ENCODE measurements at places on chromosomes 5 and 9.

DNA sequence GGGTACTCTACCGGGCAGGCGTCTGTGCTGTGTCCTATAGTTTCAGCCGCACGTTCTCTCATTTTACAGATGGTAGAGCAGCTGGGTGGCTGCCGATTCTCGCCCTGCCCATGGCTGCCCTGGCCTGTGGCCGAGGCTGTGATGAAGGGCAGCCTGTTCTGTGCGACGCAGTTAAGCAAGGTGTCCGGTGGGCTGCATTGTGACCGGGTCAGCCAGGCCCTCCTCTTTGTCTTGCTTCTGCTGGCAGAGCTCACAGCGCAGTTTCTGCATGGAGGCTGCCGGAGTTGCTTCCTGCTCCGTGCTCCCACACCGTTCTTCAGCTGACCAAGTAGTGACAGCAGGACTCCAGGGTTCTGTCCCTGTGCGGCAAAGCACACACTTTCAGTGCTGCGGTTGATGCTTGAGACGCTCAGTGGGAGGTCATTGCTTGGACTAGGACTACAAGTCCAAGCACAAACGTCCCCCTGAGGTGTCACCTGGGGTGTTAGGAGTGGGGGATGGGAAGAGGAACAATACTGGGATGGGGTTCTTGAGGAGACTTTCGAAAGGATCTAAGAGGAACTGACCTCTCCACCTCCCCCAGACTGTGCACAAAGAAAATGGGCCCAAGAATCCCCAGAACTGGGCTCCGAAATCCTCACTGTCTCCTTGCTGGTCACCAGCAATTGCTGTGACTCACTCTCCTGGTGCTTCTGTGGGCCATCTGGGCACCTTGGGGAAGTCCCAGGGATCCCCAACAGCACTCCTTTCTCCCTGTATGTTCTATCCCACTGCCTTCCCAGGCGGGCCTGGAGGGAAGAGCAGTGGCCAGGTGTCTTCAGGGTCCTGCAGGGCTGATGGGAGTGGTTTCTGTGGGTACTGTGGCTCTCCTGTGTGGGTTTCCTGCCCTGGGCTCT, 58.2 kb downstream of the GADD45G start:
- no peak for DNase-seq

DNA sequence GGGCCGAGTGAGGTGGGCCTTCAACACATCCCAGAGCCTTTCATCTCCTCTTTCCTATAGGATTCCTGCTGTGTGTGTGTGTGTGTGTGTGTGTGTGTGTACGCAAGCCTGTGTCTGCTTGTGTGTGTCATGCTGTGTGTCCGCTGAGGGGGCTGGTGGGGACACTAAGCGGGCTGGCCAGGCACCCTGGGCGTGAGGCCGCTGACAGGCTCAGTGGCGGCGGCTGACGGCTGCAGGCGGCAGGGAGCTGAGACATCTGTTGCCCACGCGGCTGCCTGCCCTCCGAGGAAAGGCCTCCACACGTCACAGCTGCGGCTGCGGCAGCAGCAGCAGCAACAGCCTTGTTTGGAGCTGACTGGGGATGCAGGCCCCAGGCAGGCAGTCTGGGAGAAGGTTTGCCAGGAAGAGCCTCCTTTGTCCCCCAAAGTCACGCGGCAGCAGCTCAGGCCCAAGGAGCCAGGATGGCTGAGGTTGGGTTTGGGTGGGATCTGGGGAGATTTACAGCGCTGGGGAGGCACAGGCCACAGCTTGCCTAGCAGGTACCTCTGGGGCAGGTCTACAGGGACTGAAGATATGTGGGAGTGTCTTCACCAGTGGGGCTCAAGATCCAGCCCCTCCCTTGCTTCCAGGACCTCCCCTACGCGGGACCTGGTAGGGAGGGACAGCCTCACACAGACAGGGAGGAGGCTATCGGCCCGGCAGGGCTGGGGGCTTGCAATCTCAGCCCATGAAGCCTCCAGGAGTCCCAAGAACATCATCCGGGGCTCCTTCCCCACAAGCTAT, 1.8 kb downstream of the PDLIM4 start:
- DNase-seq: no peak

DNA sequence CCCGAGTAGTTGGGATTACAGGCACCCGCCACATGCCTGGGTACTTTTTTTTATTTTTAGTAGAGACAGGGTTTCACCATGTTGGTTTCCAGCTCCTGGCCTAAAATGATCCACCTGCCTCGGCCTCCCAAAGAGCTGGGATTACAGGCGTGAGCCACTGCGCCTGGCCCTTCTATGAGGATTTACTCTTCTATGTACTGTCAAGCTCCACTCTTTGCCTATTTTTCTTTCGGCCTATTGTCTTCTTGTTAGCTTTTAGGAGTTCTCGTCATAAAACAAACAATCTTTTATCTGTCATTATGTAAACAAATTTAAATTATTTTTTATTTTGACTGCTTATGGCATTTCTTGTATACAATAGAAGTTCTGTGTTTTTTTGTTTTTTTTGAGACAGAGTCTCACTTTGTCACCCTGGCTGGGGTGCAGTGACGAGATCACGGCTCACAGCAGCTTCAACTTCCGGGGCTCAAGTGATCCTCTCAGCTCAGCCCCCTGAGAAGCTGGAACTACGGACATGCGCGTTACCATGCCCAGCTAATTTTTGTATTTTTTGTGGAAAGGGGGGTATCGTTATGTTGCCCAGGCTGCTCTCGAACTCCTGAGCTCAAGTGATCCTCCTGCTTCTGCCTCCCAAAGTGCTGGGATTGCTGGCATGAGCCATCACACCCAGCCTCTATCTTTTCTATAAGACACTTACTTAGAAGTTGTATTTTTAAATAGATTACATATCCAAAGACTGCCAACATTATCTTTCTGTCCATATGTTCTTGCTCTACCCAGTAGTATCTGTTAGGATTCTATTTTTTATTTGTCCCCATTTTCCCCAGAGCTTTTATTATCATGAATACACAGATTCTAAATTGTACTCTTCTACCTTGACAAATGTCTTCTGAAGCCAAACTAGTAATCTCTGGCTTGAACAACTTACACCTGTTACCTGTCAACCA, 29.2 kb downstream of the CSNK1A1 start:
- DNase-seq: no peak

DNA sequence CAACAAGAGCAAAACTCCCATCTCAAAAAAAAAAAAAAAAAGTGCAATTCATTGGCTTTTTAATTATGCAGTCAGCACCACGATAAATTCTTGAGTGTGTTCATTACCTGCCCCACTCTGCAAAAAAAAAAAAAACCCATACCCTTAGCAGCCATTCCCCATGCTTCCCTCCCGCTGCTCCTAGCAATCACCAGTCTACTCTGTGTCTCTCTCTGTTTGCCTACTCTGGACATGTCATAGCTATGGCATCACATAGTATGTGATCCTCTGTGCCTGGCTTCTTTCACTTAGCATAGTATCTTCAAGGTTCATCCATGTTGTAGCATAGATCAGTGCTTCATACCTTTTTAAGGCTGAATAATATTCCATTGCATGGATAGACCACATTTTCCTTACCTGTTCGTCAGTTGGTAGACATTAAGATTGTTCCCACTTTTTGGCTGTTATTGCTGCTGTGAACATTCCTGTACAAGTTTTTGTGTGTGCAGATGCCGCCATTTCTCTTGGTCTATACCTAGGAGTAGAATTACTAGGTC, 7.0 kb upstream of the PRR7 start:
- DNase-seq: no peak

- DNase-seq: no peak
These were observed 44.0 kb upstream of the SVEP1 start for GRCh38 chr9:110623462-110624025.

DNA sequence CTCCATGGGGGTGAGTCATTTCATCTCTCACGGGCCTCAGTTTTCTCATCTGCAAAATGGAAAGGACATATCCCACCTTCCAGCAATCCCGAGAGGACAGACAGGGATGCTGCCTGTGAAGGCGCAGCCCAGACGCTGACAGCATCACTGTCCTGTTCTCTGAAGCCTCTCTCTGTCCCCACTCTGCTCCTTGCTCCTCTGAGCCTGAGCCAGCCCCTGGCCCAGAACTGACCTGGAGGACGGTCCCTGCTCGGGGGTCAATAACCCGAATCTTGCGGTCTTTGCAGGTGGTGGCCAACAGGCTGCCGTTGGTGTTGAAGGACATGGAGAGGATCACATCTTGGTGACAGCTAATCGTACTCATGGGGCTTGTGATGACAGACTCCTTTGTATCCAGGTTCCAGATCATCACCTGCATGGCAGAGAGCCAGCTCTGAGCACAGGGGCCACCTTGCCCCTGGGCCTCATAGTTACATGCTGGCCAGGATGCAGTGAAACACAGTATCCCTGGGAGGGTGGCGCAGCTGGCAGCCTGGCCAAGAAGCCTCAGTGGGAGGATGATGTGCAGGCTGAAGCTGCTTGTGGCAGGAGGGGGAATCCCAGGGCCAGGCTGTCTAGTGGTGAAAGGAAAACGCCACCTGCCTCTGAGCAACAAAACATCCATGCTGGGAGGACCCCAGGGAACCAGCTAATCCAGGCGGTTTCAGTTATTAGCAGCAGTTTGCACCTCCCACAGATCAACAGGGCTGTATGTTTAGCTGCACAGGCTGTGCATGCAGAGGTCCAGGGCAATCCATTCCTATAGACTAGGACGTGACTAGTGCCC, 14.0 kb upstream of the TRIM14 start:
- no peak for DNase-seq

GRCh38 chr5:176822041-176822792, 11.9 kb downstream of the UNC5A start:
- DNase-seq: no peak

DNA sequence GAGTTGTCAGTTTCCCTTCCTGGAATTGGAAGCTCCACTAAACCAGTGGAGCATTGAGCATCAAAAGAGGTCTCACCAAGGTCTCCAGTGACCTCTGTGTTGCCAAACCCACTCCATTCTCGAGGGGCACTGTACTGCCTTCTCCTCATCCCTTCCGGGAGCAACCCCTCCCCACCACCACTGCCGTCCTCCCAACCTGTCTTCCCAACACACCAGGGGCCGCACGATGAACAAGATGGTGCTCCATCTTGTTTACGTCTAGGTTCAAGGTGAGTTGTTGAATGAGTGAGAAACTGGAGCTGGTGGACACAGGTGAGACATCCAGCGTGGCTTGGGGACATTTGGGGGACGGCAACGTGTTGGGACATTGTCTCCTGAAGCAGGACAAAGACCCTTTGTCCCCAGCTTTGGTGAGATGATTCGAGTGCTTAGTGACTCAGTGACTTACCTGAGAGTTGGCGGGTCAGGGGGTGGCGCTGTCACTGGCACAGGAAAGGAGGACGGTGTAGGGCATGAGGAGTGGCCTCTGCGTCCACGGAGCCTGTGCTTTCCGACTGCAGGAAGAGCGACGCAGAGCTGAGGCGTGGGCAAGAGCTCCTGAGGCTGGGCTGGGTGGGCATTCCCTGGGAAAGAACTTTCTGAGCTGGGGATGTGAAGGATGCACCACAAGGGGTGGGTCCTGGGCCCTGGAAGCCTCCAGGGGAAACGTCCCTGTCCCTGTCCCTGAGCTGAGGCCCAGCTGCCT, 44.8 kb upstream of the RNU6ATAC start:
- no peak for DNase-seq

DNA sequence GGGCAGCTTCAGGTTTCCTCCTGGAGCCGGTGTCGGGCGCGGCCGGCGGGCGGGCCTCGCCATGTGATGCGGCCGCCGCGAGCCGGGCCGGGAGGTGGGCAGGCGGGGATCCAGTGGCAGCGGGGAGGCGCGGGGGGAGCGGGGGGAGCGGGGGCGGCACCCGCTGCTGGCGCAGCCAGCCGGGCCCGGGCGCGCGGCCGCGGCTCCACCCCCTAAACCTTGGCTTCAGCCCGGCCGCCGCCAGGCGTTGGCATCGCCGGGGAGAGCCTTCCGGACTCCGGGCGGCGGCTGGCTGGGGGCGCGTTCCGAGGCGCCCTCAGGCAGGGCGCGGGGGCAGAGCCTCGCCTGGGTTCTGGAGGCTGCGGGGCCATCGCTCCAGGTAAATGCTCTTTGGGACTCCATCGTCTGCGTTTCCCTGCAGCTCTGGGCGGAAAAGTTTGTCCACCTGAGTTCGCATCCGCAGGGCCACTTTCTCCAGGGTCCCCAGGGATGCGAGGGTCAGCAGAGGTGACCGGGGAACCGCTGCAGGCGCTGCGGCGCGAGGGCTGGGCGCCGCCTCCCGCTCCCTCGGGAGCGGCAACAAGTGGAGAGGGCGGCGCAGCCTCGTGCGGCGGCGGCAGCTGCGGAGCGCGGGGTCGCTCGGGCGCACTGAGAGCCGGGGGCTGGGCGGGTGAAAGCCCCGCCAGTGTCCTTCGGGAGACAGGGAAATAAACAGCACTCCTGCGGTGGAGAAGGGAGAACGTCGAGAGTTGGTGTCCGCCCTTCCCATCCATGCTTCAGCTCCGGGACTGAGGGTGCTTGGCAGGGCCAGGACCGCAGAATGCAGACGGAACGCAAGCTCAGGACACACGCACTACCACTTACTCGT, at the start of gene ARHGEF28:
TSS of gene ARHGEF28 (plus strand) at position 253 of the 868 bp plus-strand sequence. CDS start 58,656 bp downstream, outside the sequence.
- DNase-seq: no peak

DNA sequence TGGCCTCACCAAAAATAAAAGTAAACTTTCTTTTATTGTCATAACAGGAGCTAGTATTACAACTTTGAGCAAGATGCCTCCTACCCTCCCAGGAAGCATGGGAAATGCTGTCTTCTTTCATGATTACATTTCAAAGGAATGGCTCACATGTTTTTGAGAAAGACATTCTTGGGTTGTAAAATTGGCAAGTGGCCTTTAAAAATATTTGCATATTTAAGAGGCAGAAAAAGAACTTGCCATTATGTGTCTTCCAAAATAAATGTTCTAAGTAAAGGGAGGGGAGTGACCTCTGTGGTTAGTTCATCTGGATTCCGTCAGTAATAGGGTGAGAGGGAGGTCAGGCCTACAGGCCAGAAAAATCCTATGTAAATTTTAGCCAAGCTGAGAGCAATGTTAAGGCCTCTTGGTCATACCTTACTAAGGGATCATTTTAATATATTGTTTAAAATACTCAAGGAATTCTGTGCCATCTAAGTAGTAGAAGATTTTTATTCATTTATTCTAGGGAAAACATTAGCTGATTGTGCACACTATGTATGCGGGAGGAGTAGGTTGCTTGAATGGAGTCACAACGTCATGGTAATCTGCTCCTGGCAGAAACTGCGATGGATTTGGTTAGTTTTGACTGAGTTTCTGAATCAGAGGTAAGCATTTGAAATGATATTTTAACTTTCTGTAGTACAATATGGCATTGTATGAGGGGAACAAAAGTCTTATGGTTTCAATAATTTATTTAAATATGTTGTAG, 1485.7 kb upstream of the CDH9 start:
- DNase-seq: no peak

DNA sequence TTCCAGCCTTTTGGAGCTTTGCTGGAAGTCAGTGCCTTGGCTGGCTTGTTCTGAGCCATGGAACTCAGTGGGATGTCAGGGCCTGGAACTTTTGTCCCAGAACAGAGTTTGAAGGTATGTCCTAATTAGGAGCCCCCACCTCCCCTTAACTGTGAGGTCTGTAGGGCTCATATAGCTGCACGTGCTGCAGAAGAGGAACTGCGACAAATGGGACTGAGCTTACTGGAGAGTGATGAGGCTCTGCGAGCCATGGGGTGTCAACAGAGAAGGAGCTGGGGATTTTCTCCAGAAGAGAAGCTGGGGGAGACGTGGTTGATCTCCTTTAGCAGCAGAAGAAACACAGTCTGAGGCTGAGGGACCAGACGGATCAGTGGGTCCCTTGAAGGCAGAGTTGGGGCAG, 10.9 kb downstream of the TMEM8B start:
- no peak for DNase-seq

- DNase-seq: no peak
These were observed 38.3 kb upstream of the DAB2IP start for GRCh38 chr9:121613009-121613752.
